ENCODE measurements at places on chromosomes 2 and 18. TPM values are rescaled to one million over a fixed set of nuclear protein-coding genes. Genes with fewer than 3 reads are reported as not detected.

The NETO1 gene
- total RNA-seq, result 0.84 TPM

- no peak for DNase-seq
Measured at GRCh38 chr2:119463136-119463535, 31.5 kb downstream of the TMEM37 start.

- no peak for DNase-seq
Measured at GRCh38 chr18:58102875-58103274, 58.8 kb downstream of the NEDD4L start.

DNA sequence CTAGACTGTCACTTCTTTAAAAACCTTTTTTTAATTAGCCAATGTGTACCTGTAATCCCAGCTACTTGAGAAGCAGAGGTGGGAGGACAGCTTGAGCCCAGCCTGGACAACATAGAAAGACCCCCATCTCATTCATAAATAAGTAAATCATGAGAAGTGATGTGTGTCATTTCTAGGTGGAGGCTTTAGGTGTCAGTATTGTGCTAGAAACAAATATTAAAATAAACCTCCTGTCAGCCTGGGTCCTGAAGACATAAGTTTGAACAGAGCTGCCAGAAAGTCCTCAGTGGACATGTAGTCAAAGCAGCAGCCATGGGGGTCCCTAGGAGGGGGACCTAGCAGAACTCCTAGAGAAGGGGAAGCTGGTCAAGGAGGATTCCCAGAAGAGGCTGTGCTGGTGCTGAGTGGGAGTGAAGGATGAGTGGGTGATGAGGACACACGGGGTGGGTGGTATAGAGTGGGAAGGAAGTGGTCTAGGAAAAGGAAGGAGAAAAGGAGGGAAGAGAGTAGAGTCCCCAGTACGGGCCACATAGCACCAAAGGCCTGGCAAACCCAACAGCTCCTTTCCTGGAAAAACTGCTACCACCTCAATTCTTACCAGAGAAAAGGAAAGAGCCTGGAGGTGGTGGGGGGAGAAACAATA lies 316.6 kb upstream of the NCKAP5 start:
- DNase-seq, result no peak

The PRKCE gene
- total RNA-seq, result 9.2 TPM

The CELF4 gene
- 0.47 TPM for total RNA-seq

DNA sequence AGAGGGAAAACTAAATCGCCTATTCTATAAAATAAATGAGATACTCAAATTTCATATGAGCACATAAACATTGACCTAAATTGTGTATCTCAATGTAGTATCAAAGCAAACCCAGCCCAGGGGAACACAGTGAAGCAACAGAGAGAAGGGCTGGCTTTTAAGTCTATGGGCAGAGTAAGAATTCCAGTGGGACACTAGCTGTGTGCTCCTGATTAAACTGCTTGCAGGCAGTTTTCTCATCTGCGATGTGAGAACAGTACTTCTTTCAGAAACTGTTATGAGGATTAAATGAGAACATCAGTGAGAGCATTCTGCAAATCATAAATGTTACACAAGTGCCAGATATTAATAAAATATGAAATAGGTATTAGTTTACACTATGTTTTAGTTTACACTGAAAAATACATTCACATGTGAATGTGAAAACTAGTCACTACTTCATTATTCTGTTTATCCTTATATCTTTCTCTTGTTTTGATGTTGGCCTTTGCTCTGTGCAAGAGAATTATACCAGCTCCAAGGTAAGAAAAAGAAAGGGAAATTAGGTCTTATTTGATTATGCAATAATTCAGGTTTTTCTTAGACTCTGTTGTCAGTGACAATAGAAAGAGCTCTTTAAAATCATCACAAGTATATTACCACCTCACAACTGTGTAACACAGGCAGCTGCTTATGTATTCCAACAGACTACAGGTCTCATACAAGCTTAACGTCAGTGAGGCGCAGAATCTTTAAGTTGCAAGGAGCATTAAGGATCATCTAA lies 47.5 kb downstream of the GAREM1 start:
- DNase-seq, result no peak

DNA sequence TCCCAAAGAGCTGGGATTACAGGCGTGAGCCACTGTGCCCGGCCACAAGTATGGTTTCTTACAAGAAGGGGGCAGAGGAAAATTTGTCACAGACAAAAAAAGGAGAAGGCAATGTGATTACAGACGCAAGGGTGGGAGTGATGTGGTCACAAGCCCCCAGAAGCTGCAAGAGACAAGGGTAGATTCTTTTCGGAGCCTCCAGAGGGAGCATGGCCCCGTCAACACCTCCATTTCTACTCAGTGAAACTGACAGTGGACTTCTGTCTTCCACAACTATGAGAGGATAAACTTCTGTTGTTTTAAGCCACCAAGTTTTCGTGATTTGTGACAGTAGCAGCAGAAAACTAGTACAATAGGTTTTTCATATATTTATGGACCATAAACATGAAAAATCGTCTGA lies 2.1 kb upstream of the TCF7L1 start:
- no peak for DNase-seq

The POTEC gene
- total RNA-seq, result not detected

DNA sequence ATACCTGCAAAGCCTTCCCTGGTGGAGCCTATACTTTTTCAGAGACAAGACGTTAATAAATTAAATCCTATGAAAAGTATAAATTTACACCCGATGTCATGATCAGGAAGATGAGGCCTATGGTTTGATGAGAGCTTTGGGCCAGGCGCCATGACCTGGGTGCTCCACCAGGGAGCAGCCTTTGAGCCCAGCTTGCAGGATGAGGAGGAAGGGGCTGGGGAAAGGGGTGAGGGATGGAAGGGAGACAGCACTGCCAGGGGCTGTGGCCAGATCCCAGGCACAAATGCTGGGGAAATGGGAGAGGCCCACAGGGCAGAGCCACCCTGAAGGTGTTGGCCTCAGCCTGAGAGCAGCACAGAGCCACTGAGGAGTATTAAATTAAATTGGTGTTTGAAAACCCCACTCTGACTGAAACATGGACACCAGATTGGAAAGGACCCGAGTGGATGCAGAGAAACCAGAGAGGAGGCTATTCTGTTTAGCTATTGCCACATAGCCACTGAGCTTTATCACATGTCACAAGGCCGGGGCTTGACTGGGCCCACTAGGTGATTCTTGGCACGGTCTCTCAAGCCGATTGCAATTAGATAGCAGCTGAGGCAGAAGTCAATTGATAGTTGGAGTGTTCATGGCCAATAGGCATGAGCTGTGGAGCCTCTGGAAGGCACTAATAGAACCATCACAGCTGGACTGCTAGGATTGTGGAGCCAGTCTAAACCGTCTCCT lies 9.6 kb upstream of the FAHD2A start:
- no peak for DNase-seq

DNA sequence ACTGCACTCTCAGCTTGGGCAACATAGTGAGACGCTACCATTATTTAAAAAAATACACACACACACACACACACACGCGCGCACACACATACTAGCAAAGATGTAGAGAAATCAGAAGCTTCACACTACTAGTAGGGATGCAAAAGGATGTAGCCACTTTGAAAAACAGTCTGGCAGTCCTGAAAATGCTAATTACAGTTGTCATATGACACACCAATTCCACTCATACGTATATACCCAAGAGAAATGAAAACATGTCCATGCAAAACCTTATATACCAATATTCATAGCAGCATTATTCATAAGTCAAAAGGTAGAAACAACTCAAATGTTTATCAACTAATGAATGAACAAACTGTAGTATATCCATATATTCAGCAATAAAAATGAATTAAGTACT lies 90.3 kb downstream of the SLC25A12 start:
- no peak for DNase-seq

DNA sequence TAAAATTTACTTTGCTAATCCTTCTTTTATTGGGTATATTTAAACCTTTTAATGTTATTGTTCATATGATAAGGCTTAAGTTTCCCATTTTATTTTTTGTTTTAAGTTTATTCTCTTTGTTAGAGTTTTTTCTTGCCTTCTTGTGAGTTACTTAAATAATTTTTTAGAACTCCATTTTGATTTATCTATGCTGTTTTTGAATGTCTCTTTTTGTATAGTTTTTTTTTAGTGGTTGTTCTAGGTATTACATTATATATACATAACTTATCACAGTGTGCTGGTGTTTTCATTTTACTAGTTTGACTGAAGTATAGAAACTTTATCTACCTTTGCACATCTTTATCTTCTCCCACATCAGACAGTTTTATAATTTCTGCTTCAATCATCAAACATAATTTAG lies 49.4 kb upstream of the TGFA start:
- DNase-seq, result no peak

- DNase-seq, result no peak
Measured at GRCh38 chr18:51654488-51655326, 457.2 kb upstream of the MEX3C start.

All from omental fat pad (tissue), 4 donors.